ENCODE measurements at places on chromosomes 4 and X.

GRCh38 chr4:680928-681645, 6.7 kb downstream of the MYL5 start:
- DNase-seq = no peak

GRCh38 chr4:827209-828081, 1.5 kb upstream of the CPLX1 start:
- DNase-seq = no peak

DNA sequence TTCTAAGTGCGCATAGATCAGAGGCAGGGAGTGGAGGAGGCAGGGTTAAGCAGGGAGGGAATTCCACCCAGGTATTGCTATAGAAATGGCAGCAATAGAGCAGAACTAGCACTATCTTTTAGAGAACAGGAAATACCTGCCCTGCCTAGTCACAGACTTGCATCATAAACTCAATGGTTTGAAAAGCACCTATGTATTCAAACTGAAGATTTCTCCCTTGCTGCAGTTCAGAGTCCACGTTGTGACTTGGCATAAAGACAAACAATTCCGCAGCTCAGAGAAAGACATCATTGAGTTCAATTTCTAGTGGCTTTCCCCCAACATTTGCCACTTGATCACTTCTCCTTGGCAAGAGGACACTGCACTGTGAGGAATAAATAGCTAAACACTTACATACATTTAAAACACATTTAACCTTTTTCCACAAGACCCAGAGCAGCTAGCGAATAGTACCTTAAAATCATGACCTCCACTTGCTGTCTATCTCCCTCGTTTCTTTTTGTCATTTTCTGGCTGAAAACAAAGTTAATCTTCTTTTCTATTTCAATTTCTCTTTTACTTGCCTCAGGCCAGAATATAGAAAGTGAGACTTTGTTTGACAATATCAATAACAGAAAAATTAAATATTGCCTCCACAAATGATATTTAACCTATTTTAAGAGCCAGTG, 42.4 kb downstream of the SLC7A11 start:
- DNase-seq = no peak

DNA sequence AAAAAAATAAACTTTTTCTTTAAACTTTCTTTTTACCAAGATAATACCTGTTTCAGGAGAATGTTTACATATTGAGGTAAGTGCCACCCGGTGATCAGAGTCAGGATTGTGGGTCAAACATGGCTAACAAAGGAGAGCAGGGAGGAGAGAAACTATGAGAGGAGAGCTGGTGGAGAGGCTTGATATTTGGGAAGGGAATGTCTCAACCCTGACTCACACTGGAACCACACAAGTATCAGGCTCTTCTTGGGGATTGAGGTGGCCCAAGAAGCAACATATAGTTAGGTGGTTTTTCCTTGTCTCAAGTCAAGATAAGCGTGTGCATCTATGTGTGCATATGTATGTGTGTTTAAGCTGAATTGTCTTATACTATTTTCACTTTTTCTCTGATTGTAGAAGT, 6.7 kb downstream of the TCEAL1 start:
- no peak for DNase-seq

- DNase-seq = no peak
These were observed 243.4 kb upstream of the STS start for GRCh38 chrX:6904156-6904555.

DNA sequence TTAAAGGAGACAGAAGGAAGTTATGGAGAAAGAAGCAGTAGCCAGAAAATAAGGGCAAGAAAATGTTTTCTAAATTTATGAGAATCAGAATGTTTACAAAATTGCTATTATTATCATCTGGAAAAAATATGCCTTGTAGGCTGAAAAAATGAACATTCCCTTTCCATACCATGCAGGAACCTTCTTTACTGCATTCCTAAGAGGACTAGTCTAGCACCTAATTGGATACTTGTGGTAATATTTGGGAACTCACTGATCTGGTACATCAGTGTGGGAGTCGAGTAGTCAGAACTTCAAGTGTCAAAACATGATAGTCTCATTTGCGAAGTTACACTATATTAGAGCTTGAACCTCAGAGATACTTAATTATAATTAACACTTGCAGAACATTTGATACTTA, 51.9 kb downstream of the TET2 start:
- DNase-seq = no peak

DNA sequence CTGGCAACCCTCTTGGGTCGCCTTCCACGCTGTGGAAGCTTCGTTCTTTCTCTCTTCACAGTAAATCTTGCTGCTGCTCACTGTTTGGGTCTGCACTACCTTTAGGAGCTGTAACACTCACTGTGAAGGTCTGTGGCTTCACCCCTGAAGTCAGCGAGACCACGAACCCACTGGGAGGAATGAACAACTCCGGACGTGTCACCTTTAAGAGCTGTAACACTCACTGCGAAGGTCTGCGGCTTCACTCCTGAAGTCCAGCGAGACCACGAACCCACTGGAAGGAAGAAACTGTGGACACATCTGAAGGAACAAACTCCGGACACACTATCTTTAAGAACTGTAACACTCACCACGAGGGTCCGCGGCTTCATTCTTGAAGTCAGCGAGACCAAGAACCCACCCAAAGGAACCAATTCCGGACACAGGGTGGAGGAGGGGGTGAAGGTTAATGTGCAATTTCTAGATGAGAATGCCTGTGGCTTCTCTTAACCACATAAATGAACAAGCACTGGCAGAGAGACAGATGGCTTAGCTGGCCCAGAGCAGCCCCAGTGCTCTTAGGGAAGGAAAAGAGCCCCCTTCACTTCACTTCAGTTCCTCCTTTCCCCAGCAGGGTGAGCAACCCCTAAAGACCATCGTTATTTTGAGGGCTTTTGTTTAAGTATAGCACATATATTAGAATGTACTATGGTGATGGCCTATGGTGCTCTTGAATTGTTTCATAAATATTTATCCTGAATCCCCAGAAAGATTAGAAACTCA, 73.0 kb downstream of the LUZP4 start:
- DNase-seq = no peak

GRCh38 chrX:13579661-13580060, 10.3 kb downstream of the EGFL6 start:
- no peak for DNase-seq

DNA sequence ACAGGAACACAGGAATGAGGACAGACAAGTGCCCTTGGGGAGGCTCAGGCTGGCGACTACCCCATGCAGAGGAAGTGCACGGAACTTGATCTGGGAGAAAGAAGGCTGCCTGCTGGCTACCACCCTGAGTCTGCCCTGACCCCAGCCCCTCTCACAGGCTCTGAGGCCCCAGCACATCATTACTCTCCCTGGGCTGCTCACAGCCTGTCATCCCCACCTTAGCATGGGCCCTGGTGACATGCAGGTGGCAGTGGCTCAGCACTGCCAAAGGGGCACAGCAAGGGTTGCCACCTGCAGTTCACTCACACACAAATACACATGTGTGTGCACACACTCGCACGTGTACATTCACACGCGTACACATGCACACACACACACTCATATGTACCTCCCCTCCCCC, 26.1 kb upstream of the MAMLD1 start:
- no peak for DNase-seq
